ENCODE measurements at places on chromosomes 7 and 10. TPM values are rescaled to one million over a fixed set of nuclear protein-coding genes. Genes with fewer than 3 reads are reported as not detected.

The NCF1 gene
- total RNA-seq, result not detected

- H3K4me3 ChIP-seq, result no peak overlapping the region
- no peaks in the 10 kb centered on the region for H3K27me3 ChIP-seq
- peaks cover 32% of the 10 kb centered on the region for H3K36me3 ChIP-seq
- H3K27ac ChIP-seq, result no peak overlapping the region
- H3K4me1 ChIP-seq, result no peaks in the 10 kb centered on the region
Observed at GRCh38 chr7:20385126-20385525, 54.4 kb downstream of the ITGB8 start.

- no peaks in the 10 kb centered on the region for H3K27me3 ChIP-seq
- peak overlapping the region; percentile 60 for H3K27ac ChIP-seq
- no peak overlapping the region for H3K4me3 ChIP-seq
- peak; percentile 13 for DNase-seq
- peaks cover 6% of the 10 kb centered on the region for H3K36me3 ChIP-seq
Observed at GRCh38 chr10:24215603-24216002, 6.7 kb downstream of the KIAA1217 start.

The SP4 gene
- total RNA-seq, result 7.7 TPM

The TMEM236 gene
- 4.7 TPM for total RNA-seq

DNA sequence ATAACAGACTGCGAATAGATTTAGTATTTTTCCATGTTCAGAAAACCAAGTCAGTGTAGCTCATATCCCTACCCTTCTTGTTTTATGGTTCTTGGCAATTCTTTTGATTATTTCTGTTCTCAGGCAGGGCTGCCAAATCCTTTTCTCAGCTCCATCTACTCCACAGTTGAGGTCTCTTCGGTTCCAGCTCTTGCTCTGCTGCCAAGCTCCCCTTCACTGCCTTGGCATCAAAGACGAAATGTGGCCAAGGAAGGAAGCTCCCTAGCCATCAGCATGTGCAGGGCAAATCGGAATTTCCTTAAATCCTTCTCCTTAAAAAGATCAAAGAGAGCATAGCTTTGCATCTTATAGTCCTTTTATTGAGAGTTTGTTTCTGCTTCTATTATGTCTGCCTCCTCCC, 116.4 kb upstream of the NOBOX start:
- H3K36me3 ChIP-seq, result no peaks in the 10 kb centered on the region
- DNase-seq, result no peak
- no peak overlapping the region for H3K27ac ChIP-seq
- no peaks in the 10 kb centered on the region for H3K27me3 ChIP-seq
- no peaks in the 10 kb centered on the region for H3K4me1 ChIP-seq
- no peak overlapping the region for H3K4me3 ChIP-seq

- no peaks in the 10 kb centered on the region for H3K36me3 ChIP-seq
- H3K4me1 ChIP-seq, result peaks cover 7% of the 10 kb centered on the region
- no peak for DNase-seq
- no peaks in the 10 kb centered on the region for H3K27me3 ChIP-seq
- no peak overlapping the region for H3K27ac ChIP-seq
- no peak overlapping the region for H3K4me3 ChIP-seq
Observed at GRCh38 chr7:35714862-35715261, 19.9 kb upstream of the HERPUD2 start.

- peaks cover 100% of the 10 kb centered on the region for H3K4me1 ChIP-seq
- no peak overlapping the region for H3K4me3 ChIP-seq
- DNase-seq, result peak; percentile 59
- H3K36me3 ChIP-seq, result no peaks in the 10 kb centered on the region
Observed at GRCh38 chr10:71975871-71976725, 11.9 kb downstream of the CHST3 start.

DNA sequence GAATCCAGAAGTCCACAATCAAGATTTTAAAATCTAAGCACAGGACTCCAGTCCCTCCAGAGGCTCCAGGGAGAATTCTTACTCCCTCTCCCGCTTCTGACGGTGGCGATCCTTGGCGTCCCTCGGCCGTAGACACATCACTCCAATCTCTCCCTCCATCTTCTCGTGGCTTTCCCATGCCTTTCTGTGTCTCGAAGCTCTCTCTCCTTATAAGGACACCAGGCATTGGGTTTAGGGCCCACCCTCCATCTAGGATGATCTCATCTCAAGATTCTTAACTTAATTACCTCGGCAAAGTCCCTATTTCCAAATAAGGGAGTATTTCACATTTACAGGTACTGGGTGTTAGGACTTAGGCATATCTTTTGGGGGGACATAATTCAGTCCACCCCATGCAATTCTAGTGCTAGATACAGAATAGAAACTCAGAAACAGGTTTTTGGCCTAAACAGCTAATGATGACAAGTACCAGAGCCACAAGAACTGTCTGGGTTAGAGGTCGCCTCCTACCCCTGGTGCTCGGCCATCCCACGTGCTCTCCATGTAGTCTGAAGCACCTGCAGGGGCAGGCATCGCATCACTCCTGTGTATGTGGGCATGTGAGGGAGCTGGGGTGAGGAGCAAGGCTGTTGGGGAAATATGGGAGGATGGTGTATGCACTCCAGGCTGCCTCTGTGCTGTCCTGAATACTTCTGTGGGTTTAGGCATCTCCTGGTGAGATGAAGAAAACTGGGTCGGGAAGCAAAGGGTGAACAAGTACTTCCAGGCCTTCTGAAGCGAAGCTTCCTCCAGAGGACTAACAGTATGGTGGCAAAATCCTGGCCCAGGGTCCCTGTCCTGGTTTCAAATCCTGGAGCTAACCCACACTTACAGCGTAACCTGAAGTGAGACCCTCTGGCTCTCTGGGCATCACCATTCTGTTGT, 298.3 kb upstream of the ZMIZ1 start:
- DNase-seq, result no peak
- H3K27ac ChIP-seq, result no peak overlapping the region
- H3K4me3 ChIP-seq, result no peak overlapping the region
- no peaks in the 10 kb centered on the region for H3K27me3 ChIP-seq
- H3K4me1 ChIP-seq, result peaks cover 11% of the 10 kb centered on the region
- no peaks in the 10 kb centered on the region for H3K36me3 ChIP-seq

- H3K27ac ChIP-seq, result no peak overlapping the region
- H3K36me3 ChIP-seq, result no peaks in the 10 kb centered on the region
- no peak overlapping the region for H3K4me3 ChIP-seq
- no peaks in the 10 kb centered on the region for H3K27me3 ChIP-seq
- DNase-seq, result peak; percentile 62
Observed at GRCh38 chr7:93551063-93551895, 23.2 kb downstream of the CALCR start.

- peaks cover 12% of the 10 kb centered on the region for H3K4me1 ChIP-seq
- peak; percentile 84 for DNase-seq
- no peaks in the 10 kb centered on the region for H3K36me3 ChIP-seq
Observed at GRCh38 chr7:36084485-36085091, 68.5 kb upstream of the EEPD1 start.

GRCh38 chr7:87139514-87139913, 12.7 kb upstream of the DMTF1 start:
- DNase-seq, result no peak
- H3K36me3 ChIP-seq, result no peaks in the 10 kb centered on the region
- H3K4me1 ChIP-seq, result no peaks in the 10 kb centered on the region
- no peak overlapping the region for H3K27ac ChIP-seq
- no peaks in the 10 kb centered on the region for H3K27me3 ChIP-seq
- no peak overlapping the region for H3K4me3 ChIP-seq

The PRXL2A gene
- 23.3 TPM for total RNA-seq

DNA sequence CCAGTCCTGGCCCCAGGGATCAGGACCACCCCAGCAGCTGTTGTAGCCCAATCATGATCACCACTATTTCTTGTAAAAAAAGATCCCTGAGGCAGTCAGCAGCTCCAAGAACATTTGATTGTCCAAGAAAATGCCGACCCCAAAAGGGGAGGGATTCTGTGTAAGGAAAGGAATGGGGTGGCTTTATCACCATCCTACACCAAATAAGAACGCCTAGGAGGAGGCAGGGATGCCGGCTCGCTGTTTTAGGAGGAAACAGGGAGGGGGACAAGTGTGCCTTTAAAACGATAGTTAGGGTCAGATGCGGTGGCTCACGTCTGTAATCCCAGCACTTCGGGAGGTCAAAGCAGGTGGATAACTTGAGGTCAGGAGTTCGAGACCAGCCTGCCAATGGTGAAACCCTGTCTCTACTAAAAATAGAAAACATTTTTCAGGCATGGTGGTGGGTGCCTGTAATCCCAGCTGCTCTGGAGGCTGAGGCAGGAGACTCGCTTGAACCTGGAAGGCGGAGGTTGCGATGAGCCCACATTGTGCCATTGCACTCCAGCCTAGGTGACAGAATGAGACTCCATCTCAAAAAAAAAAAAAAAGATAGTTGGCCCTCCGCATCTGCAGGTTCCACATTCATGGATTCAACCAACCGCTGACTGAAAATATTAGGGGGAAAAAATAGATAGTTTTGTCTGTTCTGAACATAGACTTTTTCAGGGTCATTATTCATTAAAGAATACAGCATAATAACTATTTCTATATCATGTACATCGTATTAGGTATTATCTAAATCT, 63.6 kb downstream of the PDIA4 start:
- no peaks in the 10 kb centered on the region for H3K27me3 ChIP-seq
- no peaks in the 10 kb centered on the region for H3K36me3 ChIP-seq
- DNase-seq, result no peak
- peaks cover 28% of the 10 kb centered on the region for H3K4me1 ChIP-seq

The MAGI2 gene
- total RNA-seq, result 53.9 TPM

The OR6V1 gene
- total RNA-seq, result not detected

GRCh38 chr10:84547616-84548015, 219.2 kb downstream of the CCSER2 start:
- no peak for DNase-seq
- H3K27me3 ChIP-seq, result peaks cover 51% of the 10 kb centered on the region
- no peak overlapping the region for H3K4me3 ChIP-seq
- H3K27ac ChIP-seq, result no peak overlapping the region
- H3K4me1 ChIP-seq, result no peaks in the 10 kb centered on the region

DNA sequence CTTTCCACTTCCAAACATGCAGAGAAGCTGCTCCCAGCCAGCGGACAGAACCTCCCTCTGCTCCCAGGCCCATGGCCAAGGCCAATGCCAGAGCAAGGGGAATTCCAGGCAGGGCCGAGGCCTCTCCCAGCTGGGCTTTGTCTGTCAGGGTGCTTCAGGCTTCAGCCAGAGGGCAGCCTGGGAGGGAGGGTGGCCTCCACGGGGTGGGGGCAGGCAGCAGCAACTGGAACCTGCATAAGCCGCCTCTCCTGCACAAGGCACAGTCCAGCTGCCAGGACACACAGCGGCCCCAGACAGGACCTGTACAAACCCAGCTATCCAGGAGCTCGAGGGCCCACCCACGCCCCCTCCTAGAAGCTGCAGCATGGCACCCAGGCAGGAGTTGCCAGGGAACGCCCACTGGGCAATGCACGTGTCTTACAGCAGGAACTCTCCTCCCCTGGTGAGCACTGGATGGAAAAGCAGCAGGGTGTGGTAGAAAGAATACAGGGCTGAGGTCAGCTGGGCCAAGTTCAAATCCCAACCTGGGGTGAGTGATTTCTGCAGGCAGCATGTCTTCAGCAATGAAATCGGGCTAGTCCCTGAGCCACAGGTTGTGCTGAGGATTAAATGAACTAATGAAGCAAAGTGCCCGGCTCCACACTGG, 7.6 kb downstream of the FAM53B start:
- no peak overlapping the region for H3K4me3 ChIP-seq
- peak overlapping the region; percentile 89 for H3K27ac ChIP-seq
- H3K27me3 ChIP-seq, result no peaks in the 10 kb centered on the region
- H3K4me1 ChIP-seq, result peaks cover 97% of the 10 kb centered on the region
- H3K36me3 ChIP-seq, result peaks cover 2% of the 10 kb centered on the region
- peak; percentile 75 for DNase-seq

DNA sequence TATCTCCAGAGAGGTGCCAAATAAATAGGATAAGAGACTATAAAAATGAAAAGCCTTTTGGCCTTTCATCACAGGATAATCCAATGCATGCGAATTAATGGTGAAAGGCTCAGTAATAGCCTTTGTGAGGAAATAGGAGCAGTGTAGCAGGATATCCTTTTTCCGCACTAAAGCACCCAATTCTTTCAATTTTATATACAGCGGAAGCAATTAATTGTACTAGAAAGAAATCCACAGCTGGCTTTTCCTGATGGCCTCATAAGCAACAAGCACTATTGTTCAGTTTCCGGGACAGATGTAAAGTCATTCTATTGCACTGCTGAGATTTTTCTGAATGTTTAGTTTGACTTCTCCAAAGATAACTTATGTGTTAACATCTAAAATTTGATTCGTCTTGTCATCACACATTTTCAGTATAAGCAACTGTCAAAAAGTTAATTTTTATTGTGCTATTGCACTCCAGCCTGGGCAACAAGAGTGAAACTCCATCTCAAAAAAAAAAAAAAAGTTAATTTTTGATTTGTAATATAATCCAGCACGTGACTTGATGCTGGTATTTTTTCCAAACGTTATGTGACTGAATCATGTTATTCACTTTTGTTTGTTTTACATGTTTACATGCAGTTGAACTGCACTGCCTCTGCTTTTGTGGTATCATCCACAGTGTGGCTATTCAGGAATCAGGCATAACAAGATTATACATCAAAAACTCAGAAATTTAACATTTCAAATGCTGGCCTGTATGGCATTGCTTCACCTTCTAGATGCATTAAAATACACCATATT, 8.4 kb upstream of the BMPR1A start:
- no peak overlapping the region for H3K27ac ChIP-seq
- no peaks in the 10 kb centered on the region for H3K27me3 ChIP-seq
- no peaks in the 10 kb centered on the region for H3K36me3 ChIP-seq
- no peak overlapping the region for H3K4me3 ChIP-seq
- peaks cover 12% of the 10 kb centered on the region for H3K4me1 ChIP-seq

DNA sequence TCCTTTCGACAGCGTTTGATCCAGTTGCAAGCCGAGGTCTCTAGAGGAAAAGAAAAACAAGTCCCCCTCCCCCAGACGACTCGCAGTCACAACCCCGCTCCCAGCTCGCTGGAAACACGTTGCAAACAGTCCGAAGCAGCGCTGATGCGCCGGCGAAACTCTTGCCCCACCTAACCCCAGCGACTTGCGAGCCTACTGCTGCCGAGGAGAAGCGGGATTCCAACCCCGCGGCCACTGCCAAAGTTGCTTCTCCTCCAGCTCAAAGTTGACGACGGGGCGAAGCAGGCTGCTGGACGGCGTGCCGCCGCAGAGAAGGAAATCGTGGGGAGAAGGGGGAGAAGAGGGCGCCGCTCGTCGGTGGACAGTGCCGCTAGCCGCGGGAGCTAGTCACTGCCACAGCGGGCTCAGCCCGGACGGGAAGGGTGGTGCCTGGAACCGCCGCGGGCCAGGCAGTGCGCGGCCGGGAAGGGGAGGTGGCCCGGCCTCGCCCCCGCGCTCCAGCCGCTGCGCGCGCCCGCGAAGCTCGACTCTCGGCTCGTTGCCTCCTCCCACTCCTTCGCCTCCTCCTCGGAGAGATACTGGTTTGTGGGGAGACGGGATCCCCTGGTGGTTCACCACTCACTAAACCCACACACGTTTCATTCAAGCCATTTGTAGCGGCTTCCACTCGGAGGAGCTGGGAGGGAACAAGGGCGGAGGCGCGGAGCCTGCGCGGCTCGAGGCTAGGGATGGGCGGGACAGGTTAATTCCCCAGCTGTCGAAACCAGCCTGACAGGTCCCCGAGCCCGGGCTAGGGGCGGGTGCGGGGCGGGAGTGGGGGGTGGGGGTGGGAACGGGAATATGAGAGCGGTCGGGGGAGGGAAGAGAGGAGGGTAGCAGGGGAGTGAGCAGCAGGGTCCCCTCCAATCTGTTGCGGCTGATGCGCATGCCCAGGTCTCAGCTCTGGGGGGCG, at the start of gene GPR37:
Gene GPR37 (minus strand): TSS at position 392 of the 952 bp plus-strand sequence. CDS start 816 bp downstream, outside the sequence.
- H3K27ac ChIP-seq, result peak within 1 kb of the TSS; percentile 35
- H3K4me3 ChIP-seq, result peak within 1 kb of the TSS; percentile 62
- H3K36me3 ChIP-seq, result no peaks in the 10 kb centered on the region
- peak; percentile 87 for DNase-seq
- H3K4me1 ChIP-seq, result peaks cover 28% of the 10 kb centered on the region
- H3K27me3 ChIP-seq, result no peaks in the 10 kb centered on the region

GRCh38 chr7:37016064-37016878, 292.0 kb upstream of the AOAH start:
- H3K4me1 ChIP-seq, result peaks cover 17% of the 10 kb centered on the region
- DNase-seq, result no peak
- H3K36me3 ChIP-seq, result no peaks in the 10 kb centered on the region

All from stomach (tissue), 19 donors.